Stomach (tissue), 19 donors: ENCODE measurements at places on chromosomes 6 and 20. TPM values are rescaled to one million over a fixed set of nuclear protein-coding genes. Genes with fewer than 3 reads are reported as not detected.
A peak's percentile ranks its signal among the peaks of the same experiment; 100 is the strongest.

The EFCAB8 gene
- total RNA-seq, result not detected

The ESR1 gene
- total RNA-seq, result not detected

The SIGLEC1 gene
- 1.7 TPM for total RNA-seq

The ALDH5A1 gene
- total RNA-seq, result 6.8 TPM

The TENT5A gene
- total RNA-seq, result 8.4 TPM

The KIAA1755 gene
- total RNA-seq, result 9.4 TPM

The TOX2 gene
- 2.8 TPM for total RNA-seq

The ENPP4 gene
- 2.6 TPM for total RNA-seq

The CLPSL1 gene
- total RNA-seq, result not detected

The DST gene
- 623 TPM for total RNA-seq

The NHLRC1 gene
- total RNA-seq, result not detected

The PXMP4 gene
- 6.1 TPM for total RNA-seq

GRCh38 chr6:42453654-42454427, 2.1 kb upstream of the TRERF1 start:
- DNase-seq, result peak; percentile 54
- H3K27me3 ChIP-seq, result no peaks in the 10 kb centered on the region
- peaks cover 38% of the 10 kb centered on the region for H3K4me1 ChIP-seq
- peak overlapping the region; percentile 92 for H3K27ac ChIP-seq
- H3K36me3 ChIP-seq, result no peaks in the 10 kb centered on the region

DNA sequence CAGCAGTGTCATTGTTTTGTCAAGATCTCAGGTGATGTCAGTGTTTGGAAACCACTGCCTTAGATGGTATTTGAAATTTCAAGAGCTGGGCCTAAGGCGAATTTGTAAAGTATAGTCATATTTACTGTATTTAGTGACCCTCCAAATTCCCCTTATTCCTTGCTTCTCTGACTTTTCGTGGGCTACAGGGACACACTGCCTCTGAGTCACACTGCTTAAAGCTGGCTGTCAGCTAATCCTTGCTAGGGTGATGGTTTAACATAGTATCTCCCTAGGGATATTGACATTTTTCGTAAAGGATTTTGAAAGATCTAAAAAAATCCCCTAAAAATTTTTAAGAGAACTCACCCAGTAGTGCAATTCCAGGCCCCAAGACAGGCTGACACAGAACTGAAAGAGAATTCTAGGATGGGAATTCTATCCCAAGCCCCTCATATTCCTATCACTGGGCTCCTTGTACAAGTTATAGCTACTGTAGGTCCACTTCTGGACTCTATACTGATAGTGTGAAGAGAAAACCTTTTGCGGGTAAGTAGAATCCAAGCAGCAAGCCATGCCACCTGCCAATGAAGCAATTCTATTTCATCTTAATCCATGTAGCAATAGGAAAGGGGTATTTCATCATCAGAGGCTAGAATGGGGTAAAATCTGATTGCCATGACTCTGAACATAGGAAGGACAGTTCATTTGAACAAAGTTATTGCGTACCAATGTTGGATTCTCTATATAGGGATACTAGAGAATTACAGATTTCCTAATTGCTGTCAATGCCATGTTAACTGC, 4.3 kb downstream of the BMP6 start:
- H3K36me3 ChIP-seq, result no peaks in the 10 kb centered on the region
- peaks cover 37% of the 10 kb centered on the region for H3K4me1 ChIP-seq
- H3K27ac ChIP-seq, result no peak overlapping the region
- no peak for DNase-seq
- no peaks in the 10 kb centered on the region for H3K27me3 ChIP-seq

DNA sequence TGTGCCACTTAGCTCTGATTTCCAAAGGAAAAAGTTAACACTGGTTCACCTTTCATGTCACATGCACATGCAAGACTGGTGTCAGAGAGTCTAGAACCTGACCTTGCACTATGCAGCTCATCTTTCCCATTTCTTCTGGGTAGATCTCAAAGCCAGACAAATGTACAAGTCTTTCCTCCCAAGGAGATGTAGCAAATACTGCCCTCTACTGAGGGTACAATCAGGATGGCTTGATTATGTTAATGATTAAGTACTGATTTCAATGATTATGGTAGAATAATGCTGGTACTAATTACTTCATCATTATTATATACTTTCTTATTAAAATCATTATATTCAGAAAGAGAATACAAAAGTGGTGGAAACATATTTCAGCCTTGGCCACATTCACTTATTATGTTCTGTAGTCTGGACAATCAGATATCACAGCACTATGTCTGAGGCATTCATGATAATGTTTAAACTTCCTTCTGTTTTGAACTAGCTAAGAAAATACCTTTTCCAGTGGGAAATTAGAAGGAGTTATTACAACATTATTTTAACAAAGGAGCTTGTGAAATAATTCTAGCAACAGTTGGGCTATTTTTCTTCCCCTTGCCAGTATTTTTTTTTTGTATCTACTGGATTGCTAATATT, 68.5 kb upstream of the FOXO3 start:
- H3K27me3 ChIP-seq, result no peaks in the 10 kb centered on the region
- DNase-seq, result peak; percentile 70
- H3K4me3 ChIP-seq, result no peak overlapping the region
- H3K36me3 ChIP-seq, result no peaks in the 10 kb centered on the region
- H3K4me1 ChIP-seq, result no peaks in the 10 kb centered on the region
- H3K27ac ChIP-seq, result no peak overlapping the region

- H3K4me3 ChIP-seq, result no peak overlapping the region
- H3K27ac ChIP-seq, result no peak overlapping the region
- H3K27me3 ChIP-seq, result no peaks in the 10 kb centered on the region
- no peak for DNase-seq
- H3K4me1 ChIP-seq, result no peaks in the 10 kb centered on the region
These were observed 326.4 kb downstream of the LAMA2 start for GRCh38 chr6:129209355-129209754.

GRCh38 chr6:8025191-8025590, 39.0 kb downstream of the BLOC1S5 start:
- no peak overlapping the region for H3K27ac ChIP-seq
- H3K36me3 ChIP-seq, result no peaks in the 10 kb centered on the region
- H3K4me3 ChIP-seq, result no peak overlapping the region
- no peaks in the 10 kb centered on the region for H3K4me1 ChIP-seq
- no peak for DNase-seq
- H3K27me3 ChIP-seq, result no peaks in the 10 kb centered on the region

GRCh38 chr20:9743871-9744270, 95.0 kb downstream of the PAK5 start:
- no peaks in the 10 kb centered on the region for H3K27me3 ChIP-seq
- no peak overlapping the region for H3K4me3 ChIP-seq
- no peaks in the 10 kb centered on the region for H3K36me3 ChIP-seq
- H3K4me1 ChIP-seq, result no peaks in the 10 kb centered on the region
- DNase-seq, result no peak
- H3K27ac ChIP-seq, result no peak overlapping the region

- H3K4me1 ChIP-seq, result no peaks in the 10 kb centered on the region
- no peak overlapping the region for H3K4me3 ChIP-seq
- no peak for DNase-seq
- no peak overlapping the region for H3K27ac ChIP-seq
- no peaks in the 10 kb centered on the region for H3K36me3 ChIP-seq
- no peaks in the 10 kb centered on the region for H3K27me3 ChIP-seq
These were observed 49.1 kb upstream of the TPD52L1 start for GRCh38 chr6:125104425-125104824.

DNA sequence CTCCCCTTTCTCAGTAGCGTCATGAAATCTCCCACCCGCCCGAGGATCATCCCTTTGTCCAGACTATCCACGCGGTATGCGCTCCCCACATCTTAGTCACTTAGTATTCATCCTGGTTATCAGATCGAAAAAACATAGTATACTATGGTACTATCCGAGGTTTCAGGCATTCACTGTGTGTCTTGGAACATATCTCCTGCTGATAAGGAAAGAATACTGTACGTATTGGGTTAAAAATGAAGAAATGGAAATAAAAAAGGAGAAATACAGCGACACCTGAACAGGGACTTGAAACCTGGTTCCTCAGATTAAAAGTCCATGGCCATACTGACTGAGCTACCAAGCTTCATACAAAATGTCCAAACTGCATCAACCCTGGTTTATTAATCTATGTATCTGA, 14.0 kb downstream of the HMGN4 start:
- no peak overlapping the region for H3K4me3 ChIP-seq
- no peaks in the 10 kb centered on the region for H3K27me3 ChIP-seq
- no peak for DNase-seq
- peaks cover 40% of the 10 kb centered on the region for H3K4me1 ChIP-seq

- H3K36me3 ChIP-seq, result no peaks in the 10 kb centered on the region
- DNase-seq, result no peak
- no peak overlapping the region for H3K4me3 ChIP-seq
- H3K27me3 ChIP-seq, result no peaks in the 10 kb centered on the region
- H3K27ac ChIP-seq, result no peak overlapping the region
These were observed 405.7 kb downstream of the RFPL4B start for GRCh38 chr6:112752791-112753190.

DNA sequence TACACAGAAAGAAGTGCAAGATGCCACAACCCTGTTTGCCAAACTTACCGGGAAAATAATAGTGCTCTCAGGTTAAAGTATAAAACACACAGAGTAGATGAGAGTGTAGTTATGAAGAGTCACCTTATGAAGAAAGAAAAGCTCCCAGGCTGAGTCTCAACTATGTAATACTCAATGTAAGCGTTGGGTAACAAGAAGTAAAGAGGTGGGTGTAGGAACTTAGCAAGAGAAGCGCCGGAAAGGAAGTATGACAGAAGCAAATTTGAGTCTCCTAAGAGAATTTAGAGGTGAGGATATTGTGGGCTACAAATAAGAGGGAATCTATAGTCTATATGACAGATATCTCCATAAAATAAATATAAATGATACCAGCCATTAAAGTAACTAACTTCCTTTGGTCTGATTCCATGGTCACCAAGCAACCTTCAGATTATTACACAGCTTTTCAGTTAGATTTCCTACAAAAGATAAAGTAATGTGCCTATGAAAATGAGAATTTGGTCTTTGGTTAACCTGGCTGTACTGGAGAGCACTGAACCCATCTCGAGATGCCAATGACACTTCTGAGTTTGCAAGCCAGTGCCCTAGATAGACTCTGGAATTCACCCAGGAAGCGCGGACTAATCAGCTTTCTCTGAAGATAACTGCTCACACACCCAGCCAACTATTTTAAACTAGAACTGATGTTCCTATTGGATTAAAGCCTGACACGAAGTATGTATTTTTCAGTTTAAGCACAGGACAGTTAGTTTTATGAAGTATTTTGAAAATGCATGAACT, 1.8 kb downstream of the TUBE1 start:
- DNase-seq, result no peak
- H3K27ac ChIP-seq, result no peak overlapping the region
- peaks cover 4% of the 10 kb centered on the region for H3K36me3 ChIP-seq
- no peaks in the 10 kb centered on the region for H3K27me3 ChIP-seq
- H3K4me3 ChIP-seq, result no peak overlapping the region

DNA sequence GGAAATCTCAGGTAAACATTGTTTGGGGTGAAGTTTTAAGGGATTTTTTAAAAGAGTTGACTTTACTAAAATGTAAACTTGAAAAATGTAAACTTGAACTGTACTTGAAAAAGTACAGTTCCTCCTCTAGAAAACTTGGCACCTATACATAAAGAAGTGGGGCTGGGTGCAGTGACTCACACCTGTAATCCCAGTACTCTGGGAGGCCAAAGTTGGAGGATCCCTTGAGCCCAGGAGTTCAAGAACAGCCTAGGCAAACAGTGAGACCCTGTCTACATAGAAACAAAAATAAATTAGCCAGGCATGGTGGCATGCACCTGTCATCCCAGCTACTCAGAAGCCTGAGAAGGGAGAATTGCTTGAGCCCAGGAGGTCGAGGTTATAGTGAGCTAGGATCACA, 7.2 kb downstream of the BTBD9 start:
- H3K4me1 ChIP-seq, result no peaks in the 10 kb centered on the region
- DNase-seq, result no peak
- no peaks in the 10 kb centered on the region for H3K36me3 ChIP-seq

DNA sequence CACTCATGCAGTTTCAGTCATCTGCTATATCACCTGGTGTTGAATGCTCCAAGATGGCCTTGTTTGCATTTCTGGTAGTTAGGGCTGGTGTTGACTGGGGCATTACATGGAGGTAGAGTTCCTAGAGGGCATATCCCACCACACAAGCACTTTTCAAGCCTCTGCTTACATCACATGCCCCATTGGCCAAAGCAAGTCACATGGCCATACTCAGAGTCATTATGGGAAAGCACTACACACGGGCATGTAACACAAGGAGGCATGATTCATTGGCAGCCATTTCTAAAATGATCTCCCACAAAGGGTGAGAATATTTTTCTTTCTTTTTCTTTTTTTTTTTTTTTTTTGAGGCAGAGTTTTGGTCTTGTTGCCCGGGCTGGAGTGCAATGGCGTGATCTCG, 73.2 kb downstream of the TRMT6 start:
- no peaks in the 10 kb centered on the region for H3K36me3 ChIP-seq
- no peak for DNase-seq
- no peaks in the 10 kb centered on the region for H3K27me3 ChIP-seq
- no peak overlapping the region for H3K27ac ChIP-seq

DNA sequence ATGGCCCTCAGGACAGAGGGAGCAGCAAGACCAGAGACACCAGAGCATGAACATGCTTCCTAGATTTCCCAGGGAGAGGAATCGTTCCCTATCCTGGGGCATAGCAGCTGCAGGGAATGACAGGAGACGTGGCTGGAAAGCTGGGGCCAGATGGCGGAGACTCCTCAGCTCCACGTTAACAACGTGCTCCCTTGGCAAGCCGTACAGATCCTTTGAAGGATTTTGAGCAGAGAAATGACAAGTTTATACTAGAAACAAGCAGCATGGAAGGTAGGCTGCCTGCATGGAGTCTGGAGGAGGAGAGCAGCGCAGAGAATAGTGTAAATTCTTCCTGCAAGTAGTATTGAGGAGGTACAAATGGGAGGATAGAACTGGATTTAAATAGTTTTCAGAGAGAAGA, 11.7 kb downstream of the MYLIP start:
- H3K36me3 ChIP-seq, result peaks cover 51% of the 10 kb centered on the region
- peaks cover 67% of the 10 kb centered on the region for H3K4me1 ChIP-seq
- no peak overlapping the region for H3K27ac ChIP-seq
- H3K4me3 ChIP-seq, result no peak overlapping the region

GRCh38 chr6:137002505-137002904, 42.3 kb downstream of the IL20RA start:
- H3K4me1 ChIP-seq, result peaks cover 16% of the 10 kb centered on the region
- H3K27me3 ChIP-seq, result no peaks in the 10 kb centered on the region
- H3K4me3 ChIP-seq, result no peak overlapping the region
- no peak for DNase-seq
- no peak overlapping the region for H3K27ac ChIP-seq

DNA sequence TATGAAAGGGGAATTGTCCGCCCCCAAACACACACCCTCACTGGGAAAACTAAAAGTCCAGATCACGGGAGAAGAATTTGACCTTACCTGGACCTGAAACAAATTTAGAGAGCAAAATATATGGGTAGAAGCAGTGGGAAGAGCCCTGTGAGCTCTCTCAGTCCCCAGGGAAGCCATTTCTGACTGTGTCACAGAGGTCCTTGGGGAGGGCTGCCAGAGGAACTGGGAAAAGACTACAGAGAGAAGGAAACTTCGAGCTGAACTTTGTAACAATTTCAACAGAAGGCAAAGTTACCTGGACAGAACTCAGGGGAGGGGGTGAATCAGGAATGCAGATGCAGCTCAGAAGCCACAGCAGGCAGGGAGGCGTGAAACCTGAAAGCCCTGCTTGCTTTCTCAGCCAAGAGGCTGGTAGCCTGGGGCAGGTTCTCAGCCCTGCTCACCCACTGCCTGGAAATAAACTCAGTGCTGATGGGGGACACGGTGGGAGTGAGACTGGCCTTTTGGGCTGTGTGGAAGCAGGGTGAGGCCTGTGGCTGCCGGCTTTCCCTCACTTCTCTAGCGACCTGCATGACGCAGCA, 163.8 kb downstream of the TMEM200A start:
- H3K27me3 ChIP-seq, result no peaks in the 10 kb centered on the region
- no peaks in the 10 kb centered on the region for H3K36me3 ChIP-seq
- no peaks in the 10 kb centered on the region for H3K4me1 ChIP-seq
- no peak overlapping the region for H3K4me3 ChIP-seq
- H3K27ac ChIP-seq, result no peak overlapping the region
